Dermis blood vessel endothelial cell (primary cell): ENCODE measurements at places on chromosomes 6 and 20. TPM values are rescaled to one million over a fixed set of nuclear protein-coding genes. Genes with fewer than 3 reads are reported as not detected.

GRCh38 chr6:170128346-170128745, 162.5 kb downstream of the DLL1 start:
- no peak for DNase-seq

The FOXC1 gene
- total RNA-seq, result 8.3 and 12.1 TPM in 2 replicates

DNA sequence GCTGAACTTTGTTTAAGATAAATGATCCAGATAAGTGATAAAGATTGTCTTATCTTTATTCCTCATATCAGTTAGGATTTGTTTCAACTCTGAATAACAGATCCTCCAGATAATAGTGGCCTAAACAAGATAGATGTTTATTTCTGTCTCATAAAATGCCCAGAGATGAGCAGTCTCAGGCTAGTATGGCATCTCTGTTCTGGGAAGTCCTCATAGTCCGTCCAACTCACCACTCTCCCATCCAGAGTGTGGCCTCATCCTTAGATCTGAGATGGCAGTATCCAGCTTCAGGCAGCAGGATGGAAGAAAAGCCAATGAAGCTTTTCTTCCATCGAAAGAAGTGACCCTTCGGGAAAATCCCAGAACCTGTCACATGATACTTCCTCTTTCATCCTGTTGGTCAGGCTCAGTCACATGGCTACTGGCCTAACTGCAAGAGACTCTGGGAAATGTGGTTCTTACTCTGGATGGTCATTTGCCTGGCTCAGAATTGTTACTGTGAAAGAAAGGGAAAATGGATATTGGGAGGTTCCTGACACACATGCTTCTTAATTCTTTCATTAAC, 29.4 kb upstream of the TAGAP start:
- DNase-seq, result peak; percentile 41

- DNase-seq, result no peak
Measured at GRCh38 chr6:120779441-120779840, 554.8 kb downstream of the TBC1D32 start.

GRCh38 chr20:33522256-33522820, 32.4 kb downstream of the CBFA2T2 start:
- DNase-seq, result no peak

- DNase-seq, result peak; percentile 50
Measured at GRCh38 chr6:146847426-146847825, 248.7 kb downstream of the ADGB start.

DNA sequence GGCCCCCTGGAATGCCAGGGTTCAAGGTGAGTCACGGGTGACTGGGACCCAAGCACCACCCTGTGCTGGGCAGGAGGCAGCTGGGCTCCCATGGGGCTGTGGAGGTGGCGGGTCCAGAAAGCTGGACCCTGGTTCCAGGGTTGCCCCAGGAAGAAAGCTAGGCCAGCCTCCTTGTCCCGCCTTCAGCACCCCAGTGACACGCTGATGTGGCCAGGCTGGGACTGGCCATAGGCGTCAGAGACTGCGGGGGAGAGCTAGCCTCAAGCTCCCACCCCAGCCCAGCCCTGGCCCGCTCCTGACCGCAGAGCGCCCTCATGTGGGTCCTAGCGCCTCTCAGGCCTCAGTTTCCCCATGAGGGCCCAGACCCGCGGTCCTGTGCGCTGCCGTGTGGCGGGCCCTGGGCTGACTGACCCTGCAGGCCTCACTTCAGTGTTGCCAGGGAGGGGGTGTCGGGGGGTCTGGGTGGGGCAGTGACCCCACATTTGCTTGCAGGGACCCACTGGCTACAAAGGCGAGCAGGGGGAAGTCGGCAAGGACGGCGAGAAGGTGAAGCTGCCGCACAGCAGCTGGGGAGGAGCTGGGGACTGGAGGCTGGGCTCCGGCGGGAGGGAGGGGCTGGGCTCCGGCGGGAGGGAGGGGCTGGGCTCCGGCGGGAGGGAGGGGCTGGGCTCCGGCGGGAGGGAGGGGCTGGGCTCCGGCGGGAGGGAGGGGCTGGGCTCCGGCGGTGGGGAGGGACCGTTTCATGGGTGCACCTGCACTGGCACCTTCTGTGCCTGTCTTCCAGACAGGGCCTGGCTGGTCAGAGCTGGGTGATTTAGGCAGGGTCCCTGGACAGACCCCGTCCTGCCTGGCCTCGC, 7.9 kb downstream of the COL9A3 start:
- peak; percentile 34 for DNase-seq

The MOXD1 gene
- total RNA-seq, result 0.34 and 0.65 TPM in 2 replicates

The SYCP2 gene
- 1.7 and 3.1 TPM in 2 replicates for total RNA-seq

DNA sequence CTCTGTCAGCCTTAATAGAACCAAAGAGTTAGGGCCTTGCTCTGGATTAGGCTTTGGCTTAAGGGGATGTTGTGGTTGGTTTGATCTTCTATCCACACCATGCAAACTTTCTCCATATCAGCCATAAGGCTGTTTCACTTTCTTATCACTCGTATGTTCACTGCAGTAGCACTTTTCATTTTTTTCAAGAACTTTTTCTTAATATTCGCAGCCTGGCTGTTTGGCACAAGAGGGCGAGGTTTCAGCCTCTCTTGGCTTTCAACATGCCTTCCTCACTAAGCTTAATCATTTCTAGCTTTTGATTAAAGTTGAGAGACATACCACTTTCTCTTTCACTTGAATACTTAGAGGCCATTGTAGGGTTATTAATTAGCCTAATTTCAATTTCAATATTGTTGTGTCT, 193.1 kb downstream of the NRN1 start:
- no peak for DNase-seq

The MYCT1 gene
- 112 and 162 TPM in 2 replicates for total RNA-seq

The CRISP3 gene
- total RNA-seq, result not detected in 2 replicates

- no peak for DNase-seq
Measured at GRCh38 chr6:165941786-165942185, 225.9 kb downstream of the TBXT start.

GRCh38 chr6:34272013-34272926, 23.5 kb upstream of the SMIM29 start:
- no peak for DNase-seq

The SEMG1 gene
- not detected in 2 replicates for total RNA-seq

DNA sequence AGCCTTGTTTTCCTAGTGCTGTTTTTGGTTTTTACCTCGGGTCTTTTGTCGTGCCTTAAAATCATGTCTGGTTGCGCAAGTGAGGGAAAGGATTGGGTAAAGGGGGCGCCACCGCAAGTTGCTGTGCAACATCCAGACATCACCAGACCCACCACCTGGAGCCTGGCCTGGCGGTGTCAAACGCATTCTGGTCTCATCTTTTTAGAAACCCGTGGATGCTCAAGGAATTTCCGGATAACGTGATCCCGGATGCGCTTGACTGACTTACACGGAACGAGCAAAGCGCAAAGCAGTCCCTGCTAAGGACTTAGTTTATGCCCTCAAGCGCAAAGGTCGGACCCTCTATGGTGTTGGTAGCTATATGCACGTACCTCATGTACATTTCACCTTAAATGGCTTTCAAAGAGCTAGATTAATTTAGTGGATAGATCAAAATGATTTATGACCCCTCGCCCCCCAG, 105.2 kb downstream of the OR2B2 start:
- DNase-seq, result peak; percentile 42
